Upper lobe of right lung (tissue), 1 donor: ENCODE measurements at places on chromosomes 3 and 15. TPM values are rescaled to one million over a fixed set of nuclear protein-coding genes. Genes with fewer than 3 reads are reported as not detected.
A peak's percentile ranks its signal among the peaks of the same experiment; 100 is the strongest.

DNA sequence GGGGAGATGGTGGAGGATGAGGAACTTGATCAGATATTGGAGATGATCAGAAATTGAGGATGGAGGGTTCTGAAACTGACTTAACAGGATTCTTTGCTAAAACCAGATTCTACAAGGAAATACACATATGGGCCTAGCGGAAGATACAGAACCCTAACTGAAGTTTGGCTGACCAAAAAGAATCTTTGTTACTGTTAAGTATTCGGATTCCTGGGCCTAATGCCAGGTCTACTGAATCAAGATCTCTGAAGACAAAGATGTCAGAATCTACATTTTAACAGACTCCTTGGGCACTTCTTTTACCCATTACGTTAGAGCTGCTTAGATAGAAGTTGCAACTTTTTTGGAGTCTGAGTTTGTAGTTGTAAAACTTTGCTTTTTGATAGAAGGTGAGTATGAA, 137.7 kb downstream of the FNDC3B start:
- no peak for DNase-seq
- H3K27ac ChIP-seq, result no peak overlapping the region
- H3K27me3 ChIP-seq, result no peaks in the 10 kb centered on the region
- H3K36me3 ChIP-seq, result no peaks in the 10 kb centered on the region
- H3K4me3 ChIP-seq, result no peak overlapping the region
- peaks cover 31% of the 10 kb centered on the region for H3K4me1 ChIP-seq

The NPTN gene
- 131 TPM for total RNA-seq

GRCh38 chr3:187264911-187265310, 26.6 kb downstream of the MASP1 start:
- no peaks in the 10 kb centered on the region for H3K36me3 ChIP-seq
- peaks cover 24% of the 10 kb centered on the region for H3K4me1 ChIP-seq

The IL16 gene
- 39.3 TPM for total RNA-seq

The ISY1 gene
- total RNA-seq, result 30.3 TPM

The SLC51A gene
- total RNA-seq, result not detected

DNA sequence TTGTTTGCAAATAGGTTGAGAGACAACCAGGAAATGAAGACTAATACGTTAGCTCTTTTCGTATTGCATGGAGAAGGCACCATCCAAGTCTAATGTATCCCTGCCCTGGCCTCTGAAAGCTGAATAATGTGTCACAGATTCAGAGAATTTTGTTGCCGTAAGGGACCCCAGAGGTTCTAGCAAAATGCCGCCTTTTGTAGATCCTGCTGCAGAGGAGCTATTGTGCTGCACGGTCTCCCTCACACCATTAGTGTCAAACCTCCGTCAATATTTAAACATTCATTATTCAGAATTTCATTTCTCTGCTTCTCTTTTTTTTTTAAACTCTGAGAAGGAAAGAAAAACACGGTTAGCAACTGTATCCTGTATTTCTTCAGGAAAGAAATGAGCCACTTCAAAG, 238.7 kb downstream of the EPHB1 start:
- DNase-seq, result no peak
- no peaks in the 10 kb centered on the region for H3K36me3 ChIP-seq
- no peaks in the 10 kb centered on the region for H3K4me1 ChIP-seq
- no peak overlapping the region for H3K27ac ChIP-seq

DNA sequence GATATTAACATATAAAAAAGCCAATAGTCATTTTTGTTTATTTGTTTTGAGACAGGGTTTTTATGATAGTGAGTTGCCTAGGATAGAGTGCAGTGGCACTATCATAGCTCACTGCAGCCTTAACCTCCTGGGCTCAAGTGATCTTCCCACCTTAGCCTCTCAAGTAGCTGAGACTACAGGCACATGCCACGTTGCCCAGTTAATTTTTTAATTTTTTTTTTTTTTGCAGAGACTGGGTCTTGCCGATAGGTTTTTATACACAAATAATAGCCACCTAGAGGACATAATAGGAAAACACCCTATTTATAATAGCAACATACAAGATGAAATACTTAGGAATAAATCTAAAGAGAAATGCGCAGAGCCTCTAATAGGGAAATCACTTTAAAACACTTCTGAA, 13.3 kb downstream of the EIF3J start:
- no peak for DNase-seq
- H3K27me3 ChIP-seq, result no peaks in the 10 kb centered on the region
- no peak overlapping the region for H3K4me3 ChIP-seq
- H3K36me3 ChIP-seq, result peaks cover 45% of the 10 kb centered on the region
- H3K4me1 ChIP-seq, result peaks cover 10% of the 10 kb centered on the region
- H3K27ac ChIP-seq, result no peak overlapping the region

- DNase-seq, result no peak
- H3K27me3 ChIP-seq, result no peaks in the 10 kb centered on the region
- H3K4me3 ChIP-seq, result no peak overlapping the region
Observed at GRCh38 chr3:150396491-150396890, 11.6 kb upstream of the TSC22D2 start.

- H3K27ac ChIP-seq, result no peak overlapping the region
- H3K36me3 ChIP-seq, result no peaks in the 10 kb centered on the region
- no peak overlapping the region for H3K4me3 ChIP-seq
- peaks cover 4% of the 10 kb centered on the region for H3K4me1 ChIP-seq
- DNase-seq, result no peak
- H3K27me3 ChIP-seq, result no peaks in the 10 kb centered on the region
Observed at GRCh38 chr3:148074946-148075345, 622.8 kb upstream of the AGTR1 start.

The SIDT1 gene
- total RNA-seq, result 3.5 TPM

- peaks cover 10% of the 10 kb centered on the region for H3K4me1 ChIP-seq
- no peaks in the 10 kb centered on the region for H3K27me3 ChIP-seq
- DNase-seq, result peak; percentile 33
Observed at GRCh38 chr3:126127452-126127851, 43.5 kb upstream of the SLC41A3 start.
